ENCODE measurements at places on chromosomes 4 and X.

DNA sequence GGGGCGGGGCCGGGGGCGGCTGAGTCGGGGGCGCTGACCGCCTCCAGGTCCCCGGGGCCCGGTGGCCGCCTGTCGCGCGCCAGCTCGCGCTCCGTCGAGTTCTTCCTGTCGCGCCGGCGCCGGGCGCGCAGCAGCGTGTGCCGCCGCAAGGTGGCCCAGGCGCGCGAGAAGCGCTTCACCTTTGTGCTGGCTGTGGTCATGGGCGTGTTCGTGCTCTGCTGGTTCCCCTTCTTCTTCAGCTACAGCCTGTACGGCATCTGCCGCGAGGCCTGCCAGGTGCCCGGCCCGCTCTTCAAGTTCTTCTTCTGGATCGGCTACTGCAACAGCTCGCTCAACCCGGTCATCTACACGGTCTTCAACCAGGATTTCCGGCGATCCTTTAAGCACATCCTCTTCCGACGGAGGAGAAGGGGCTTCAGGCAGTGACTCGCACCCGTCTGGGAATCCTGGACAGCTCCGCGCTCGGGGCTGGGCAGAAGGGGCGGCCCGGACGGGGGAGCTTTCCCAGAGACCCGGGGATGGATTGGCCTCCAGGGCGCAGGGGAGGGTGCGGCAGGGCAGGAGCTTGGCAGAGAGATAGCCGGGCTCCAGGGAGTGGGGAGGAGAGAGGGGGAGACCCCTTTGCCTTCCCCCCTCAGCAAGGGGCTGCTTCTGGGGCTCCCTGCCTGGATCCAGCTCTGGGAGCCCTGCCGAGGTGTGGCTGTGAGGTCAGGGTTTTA, 1.5 kb downstream of the ADRA2C start:
- no peak for DNase-seq

DNA sequence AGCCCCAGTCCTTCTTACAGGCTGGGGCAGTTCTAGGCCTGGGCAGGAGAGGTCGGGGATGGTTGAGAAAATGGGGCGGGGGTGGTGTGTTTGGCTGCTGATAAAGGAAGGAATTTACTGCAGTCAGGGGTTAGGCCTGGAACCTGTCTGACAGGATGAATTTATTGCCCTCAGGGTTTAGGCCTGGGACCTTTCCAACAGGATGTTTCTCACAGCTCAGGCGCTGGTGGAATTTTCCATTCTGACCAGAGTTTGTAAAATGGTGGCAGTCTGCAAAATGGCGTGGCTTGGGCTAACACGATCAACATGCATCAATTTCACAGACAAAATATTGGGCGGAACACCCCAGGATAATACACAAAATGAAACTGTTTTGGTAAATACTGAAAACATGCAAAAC, 83.5 kb upstream of the SPIN4 start:
- DNase-seq = no peak

- no peak for DNase-seq
These were observed 94.5 kb downstream of the FNIP2 start for GRCh38 chr4:158863296-158863695.

DNA sequence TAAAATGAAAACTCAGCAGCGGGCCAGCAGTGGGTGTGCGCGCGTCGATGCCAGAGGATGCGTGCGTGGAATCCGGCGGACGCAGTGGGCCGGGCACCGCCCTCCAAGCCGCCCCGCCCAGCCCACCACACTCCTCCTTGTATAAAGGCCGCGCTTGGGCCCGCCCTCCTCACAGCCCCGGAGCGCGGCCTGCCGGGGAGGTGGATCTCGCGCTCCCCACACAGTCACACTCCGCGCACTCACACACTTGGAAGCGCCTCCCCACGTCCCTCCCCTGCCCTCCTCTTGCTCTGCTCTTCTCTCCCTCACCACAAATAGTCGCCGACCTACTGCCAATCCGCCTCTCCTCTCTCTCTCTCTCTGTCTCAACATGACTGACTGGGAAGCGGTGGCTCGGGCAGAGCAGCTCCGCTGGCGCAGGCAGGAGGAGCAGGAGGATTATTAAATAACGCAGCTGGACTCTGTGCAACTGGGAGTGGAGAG, at the start of gene CCSER1:
TSS of gene CCSER1 (plus strand) at position 172 of the 483 bp plus-strand sequence.
- no peak for DNase-seq

DNA sequence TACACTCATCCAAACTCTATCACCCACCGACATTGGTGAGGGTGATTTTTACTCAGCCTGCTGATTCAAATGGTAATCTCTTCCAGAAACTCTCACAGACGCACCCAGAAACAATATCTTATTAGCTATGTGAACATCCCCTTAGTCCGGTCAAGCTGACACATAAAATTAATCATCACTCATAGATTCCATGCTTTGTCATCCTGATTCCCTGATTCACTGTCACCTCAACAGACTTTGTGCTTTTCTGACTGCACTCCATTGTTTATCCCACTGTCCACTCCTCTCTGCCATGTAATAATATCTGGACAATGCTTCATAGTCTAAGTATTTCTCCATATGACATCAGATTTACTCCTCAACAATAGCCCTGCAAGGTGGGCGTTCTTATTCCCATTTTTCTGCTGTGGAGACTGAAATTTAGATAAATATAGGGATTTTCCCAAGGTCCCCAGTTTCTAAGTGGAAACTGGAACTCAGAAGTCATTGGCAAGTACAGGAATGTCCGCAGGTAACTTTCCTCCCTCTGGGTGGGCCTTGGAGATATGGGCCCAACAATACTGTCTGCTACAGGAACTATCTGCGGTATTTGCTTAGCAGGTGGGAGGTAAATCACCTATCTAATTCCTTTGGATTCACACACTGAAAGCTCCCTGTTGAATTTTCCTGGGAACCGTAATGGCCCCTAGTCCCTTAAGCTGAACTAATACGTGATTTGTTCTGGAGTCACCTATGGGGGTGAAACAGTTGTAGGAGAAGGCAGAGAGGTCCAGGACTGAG, 228.6 kb upstream of the BCOR start:
- no peak for DNase-seq

GRCh38 chrX:153803211-153804099, 9.0 kb downstream of the SSR4 start:
- DNase-seq = no peak

DNA sequence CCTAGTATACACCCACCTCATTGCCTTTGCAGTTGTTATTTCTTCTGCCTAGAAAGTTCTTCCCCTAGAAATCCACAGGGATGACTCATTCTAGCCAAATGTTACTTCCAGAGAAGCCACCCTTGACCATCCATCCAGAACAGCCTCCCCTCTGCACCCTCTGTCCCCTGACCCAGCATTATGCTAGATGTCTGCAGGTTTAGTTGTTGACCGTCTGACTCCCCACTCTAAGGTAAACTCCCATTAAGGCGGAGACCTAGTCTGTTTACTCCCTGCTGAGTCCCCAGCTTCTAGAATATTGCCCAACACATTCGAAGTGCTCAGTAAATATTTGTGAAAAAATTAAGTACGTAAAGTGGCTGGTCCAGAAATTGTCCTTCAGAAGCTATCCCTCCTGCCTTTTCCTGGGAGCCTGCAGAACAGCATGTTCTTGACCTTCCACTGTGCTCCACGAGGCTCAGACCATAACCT, 11.0 kb downstream of the SRD5A3 start:
- DNase-seq = no peak

- DNase-seq = no peak
These were observed 330.5 kb downstream of the HNRNPD start for GRCh38 chr4:82043081-82043808.

- DNase-seq = no peak
These were observed 130.0 kb upstream of the MAOA start for GRCh38 chrX:43525901-43526610.

- DNase-seq = no peak
These were observed 13.3 kb downstream of the FUNDC1 start for GRCh38 chrX:44529310-44529709.

DNA sequence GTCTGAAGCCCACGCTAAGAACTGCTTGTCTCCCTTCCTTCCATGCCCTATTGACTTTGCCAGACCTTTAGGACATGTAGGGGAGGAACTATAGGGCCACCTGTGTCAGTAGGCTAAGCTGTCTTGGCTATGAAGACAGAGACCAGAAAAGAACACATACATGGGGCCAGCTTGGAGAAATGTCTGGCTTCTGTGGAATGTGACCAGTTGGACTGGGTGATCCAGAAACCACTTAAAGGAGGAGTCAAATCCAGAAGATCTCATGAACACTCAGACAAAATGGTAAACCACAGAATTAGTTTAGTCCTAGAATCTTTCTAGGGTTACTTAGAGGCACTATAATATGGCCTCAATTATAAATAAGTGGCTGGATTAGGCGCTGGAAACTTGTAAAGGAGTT, 42.0 kb downstream of the PHKA2 start:
- no peak for DNase-seq

GRCh38 chr4:184843984-184844554, 18.3 kb upstream of the ACSL1 start:
- DNase-seq = no peak

DNA sequence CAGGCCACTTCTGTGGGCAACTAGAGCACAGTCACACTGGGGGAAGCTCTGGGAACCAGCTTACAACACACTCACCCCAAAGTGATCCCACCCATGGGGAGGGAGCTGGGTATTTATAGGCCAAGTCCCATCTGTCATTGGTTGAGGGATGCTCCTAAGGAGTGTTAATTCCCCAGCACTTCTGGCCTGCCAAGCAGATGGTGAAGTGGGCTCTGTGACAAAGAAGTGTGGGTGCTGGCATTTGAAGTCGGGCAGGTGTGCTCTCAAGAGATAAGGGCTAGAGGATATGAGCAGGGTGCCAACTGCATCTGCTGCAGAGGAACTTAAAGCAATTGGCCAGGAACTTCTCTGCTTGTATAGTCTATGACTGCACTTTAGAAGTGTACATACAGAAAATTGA, 30.9 kb downstream of the PTCHD1 start:
- no peak for DNase-seq

DNA sequence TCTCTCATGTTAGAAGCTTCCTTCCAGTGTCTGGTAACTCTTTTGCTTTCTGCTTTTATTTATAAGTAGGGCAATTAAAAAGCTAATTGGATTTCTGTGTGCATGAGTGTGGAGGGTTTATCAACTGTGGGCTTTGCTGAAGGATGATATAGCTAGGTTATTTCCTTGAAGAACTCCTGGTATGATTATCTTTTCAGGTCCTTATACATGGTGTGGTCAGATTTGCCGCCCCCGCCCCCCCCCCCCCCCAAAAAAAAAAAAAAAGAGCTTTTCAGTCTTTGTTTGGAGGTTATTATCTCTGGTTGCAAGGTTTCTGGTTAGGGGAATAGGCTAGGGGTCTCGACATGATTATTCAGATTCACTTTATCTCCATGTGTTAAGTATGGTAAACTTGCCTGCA, 35.9 kb downstream of the MOB1B start:
- DNase-seq = no peak

- DNase-seq = no peak
These were observed 4.0 kb upstream of the FATE1 start for GRCh38 chrX:151711787-151712186.

- no peak for DNase-seq
These were observed 139.2 kb upstream of the ANK2 start for GRCh38 chr4:112910109-112910736.

GRCh38 chr4:142110136-142110535, 473.8 kb downstream of the IL15 start:
- no peak for DNase-seq

- no peak for DNase-seq
These were observed 153.6 kb upstream of the INTU start for GRCh38 chr4:127479031-127479622.

- no peak for DNase-seq
These were observed 44.4 kb downstream of the KIAA0232 start for GRCh38 chr4:6826781-6827508.

- no peak for DNase-seq
These were observed 75.5 kb downstream of the CASP3 start for GRCh38 chr4:184573701-184574100.

DNA sequence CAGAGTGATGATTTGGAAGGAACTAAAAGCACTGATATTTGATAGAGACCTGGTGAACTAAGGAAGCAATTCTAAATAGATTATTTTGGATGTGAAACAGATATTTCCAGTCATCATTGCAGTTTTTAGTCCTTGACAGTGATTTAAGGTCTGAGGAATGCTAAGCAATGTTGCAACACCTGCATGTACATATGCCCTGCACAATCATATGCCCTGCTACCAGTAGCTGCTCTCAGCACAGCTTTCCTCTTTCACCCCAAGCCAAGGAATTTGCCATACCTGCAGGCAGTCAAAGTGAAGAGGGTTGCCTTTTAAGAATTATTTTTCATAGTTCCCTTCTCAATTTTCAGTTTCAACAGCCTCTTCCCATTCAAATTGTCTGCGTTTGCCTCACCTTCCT, 8.7 kb upstream of the FAM47A start:
- DNase-seq = no peak

DNA sequence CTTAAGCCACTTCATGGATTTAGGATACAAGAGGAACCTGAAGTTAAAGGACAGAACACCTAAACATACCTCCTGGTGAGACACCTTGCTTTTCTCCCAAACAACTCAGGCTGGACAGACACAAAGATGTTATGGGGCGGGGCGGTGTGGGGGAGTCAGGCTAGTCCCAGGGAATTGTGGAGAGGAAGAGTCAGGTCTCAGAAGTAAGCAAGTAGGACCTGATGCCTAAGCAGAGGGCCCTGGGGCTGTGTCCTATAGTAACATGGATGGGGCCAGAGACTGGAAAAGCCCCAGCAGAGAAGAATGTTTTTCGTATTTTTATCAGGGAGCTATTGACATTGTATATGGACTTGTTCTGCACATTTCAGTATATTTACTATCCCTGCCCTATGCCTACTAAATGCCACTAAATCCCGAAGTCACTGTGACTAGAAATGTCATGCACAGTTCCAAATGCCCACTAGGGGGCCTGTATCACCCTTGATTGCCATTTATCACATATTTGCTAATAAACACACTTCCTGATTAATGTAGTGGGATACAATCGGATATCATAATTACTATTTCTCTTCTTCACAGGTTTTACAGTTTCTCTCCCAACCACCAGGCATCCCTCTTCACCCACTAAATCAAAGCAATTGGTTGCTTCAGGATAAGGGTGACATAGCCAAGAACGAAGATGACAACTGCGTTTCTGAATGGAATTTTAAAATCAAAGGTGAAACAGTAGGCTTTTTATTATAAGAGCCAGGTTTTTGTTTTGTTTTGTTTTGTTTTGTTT, 23.8 kb upstream of the ARHGAP10 start:
- DNase-seq = no peak

DNA sequence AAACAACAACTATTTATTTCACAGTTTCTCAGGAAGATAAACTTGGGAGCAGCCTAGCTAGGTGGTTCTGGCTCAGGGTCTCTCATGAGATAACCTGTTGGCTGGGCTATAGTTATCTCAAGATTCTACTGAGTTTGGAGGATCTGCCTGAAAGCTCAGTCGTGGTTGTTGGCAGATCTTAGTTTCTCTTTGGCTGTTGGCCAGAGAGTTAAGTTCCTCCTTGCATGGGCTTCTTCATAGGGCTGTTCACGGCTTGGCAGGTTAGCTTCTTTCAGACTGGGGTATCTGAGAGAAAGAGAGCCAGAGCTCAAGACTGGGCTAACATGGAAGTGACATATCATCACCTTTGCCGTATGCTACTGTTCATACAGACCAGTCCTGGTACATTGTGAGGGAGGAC, 28.7 kb downstream of the SEC24B start:
- no peak for DNase-seq

- DNase-seq = no peak
These were observed at the start of gene GABRQ for GRCh38 chrX:152637649-152638442. Gene GABRQ (plus strand): TSS chrX:152637895. CDS start chrX:152638203, 308 bp downstream.

All from activated gamma-delta T cell (primary cell).